Stimulated activated CD4-positive, alpha-beta T cell treated with anti-CD3 and anti-CD28 coated beads, Interleukin-12 subunit alpha, Interleukin-12 subunit beta, amount 100 ng/mL, for 24 hours (primary cell): ENCODE measurements at places on chromosomes 2 and 18.

- DNase-seq: no peak
Measured at GRCh38 chr18:62867534-62867933, 152.2 kb downstream of the PHLPP1 start.

DNA sequence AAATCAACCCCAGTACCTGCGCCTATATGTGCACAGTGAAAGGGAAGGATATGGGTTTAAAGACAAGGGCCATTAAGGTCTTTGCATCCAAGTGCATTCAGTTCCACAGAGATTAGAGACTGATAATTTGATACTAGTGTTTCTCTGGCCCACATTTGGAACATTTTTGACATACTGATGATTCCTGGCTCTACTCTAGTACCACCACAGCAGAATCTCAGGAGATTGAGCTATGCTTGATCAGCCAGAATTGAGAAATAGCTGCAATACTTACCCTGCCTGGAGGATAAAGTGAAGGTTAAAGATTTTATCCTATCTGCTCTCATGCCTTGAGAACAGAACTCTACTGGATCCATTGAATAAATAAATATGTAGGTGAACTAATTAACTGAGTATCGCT is 1267.8 kb downstream of the SUCLG1 start:
- no peak for DNase-seq

GRCh38 chr2:199315299-199316179 is 142.2 kb downstream of the SATB2 start:
- DNase-seq: no peak

GRCh38 chr2:11710632-11711353 is 35.6 kb upstream of the LPIN1 start:
- DNase-seq: no peak
